ENCODE measurements at places on chromosomes 2 and 18.

GRCh38 chr2:15278296-15278695, 282.8 kb downstream of the NBAS start:
- DNase-seq = no peak

- peak; percentile 41 for DNase-seq
Observed at GRCh38 chr2:152542995-152543481, 174.2 kb downstream of the PRPF40A start.

- no peak for DNase-seq
Observed at GRCh38 chr18:48935433-48935774, 15.4 kb downstream of the SMAD7 start.

GRCh38 chr18:48479531-48479930, 59.3 kb upstream of the CTIF start:
- DNase-seq = no peak

- DNase-seq = no peak
Observed at GRCh38 chr2:82591718-82592117, 1867.4 kb downstream of the SUCLG1 start.

- DNase-seq = no peak
Observed at GRCh38 chr2:98026927-98027522, 31.3 kb upstream of the TMEM131 start.

GRCh38 chr2:238383743-238384380, 42.9 kb upstream of the ASB1 start:
- DNase-seq = no peak

- no peak for DNase-seq
Observed at GRCh38 chr2:9140645-9141044, 66.0 kb upstream of the ASAP2 start.

GRCh38 chr2:15205562-15205961, 355.6 kb downstream of the NBAS start:
- DNase-seq = no peak
